Lung microvascular endothelial cell (primary cell): ENCODE measurements at places on chromosomes 6 and 20.

GRCh38 chr6:15327271-15327670 is 81.4 kb downstream of the JARID2 start:
- DNase-seq = peak; percentile 10

DNA sequence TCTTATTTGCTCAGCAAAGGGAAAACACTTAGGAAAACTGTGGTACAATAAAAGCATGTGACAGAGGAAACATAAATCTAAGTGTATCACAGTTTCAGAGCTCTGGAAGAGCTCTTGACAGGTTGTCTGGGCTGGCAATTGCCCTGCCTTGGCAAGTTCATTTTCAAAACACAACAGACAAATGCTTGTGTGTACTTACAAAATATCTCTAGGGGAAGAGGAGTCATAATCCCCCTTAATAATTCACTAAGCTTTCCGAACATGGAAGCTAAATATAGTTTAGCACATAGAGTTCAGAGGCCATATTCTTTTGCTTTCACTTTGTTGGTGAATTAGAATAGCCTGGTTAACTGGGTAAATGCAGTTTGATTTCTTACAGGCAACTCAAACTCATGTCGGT is 211.6 kb upstream of the THEMIS start:
- DNase-seq = peak; percentile 73

- no peak for DNase-seq
Observed at GRCh38 chr20:37346236-37346534, 245 bp downstream of the SRC start.

- no peak for DNase-seq
Observed at GRCh38 chr6:89830170-89830809, 610 bp downstream of the CASP8AP2 start.

GRCh38 chr6:99613705-99614429 is 7.2 kb downstream of the PRDM13 start:
- no peak for DNase-seq

GRCh38 chr6:119446609-119447008 is 97.0 kb upstream of the MAN1A1 start:
- no peak for DNase-seq
